Upper lobe of right lung (tissue), 1 donor: ENCODE measurements at places on chromosomes 12 and 14. TPM values are rescaled to one million over a fixed set of nuclear protein-coding genes. Genes with fewer than 3 reads are reported as not detected.

- no peaks in the 10 kb centered on the region for H3K36me3 ChIP-seq
- H3K27me3 ChIP-seq = no peaks in the 10 kb centered on the region
- no peak overlapping the region for H3K27ac ChIP-seq
- no peak overlapping the region for H3K4me3 ChIP-seq
- peaks cover 68% of the 10 kb centered on the region for H3K4me1 ChIP-seq
These were observed 129.3 kb upstream of the HIF1A start for GRCh38 chr14:61565836-61566536.

- H3K4me1 ChIP-seq = peaks cover 30% of the 10 kb centered on the region
- H3K27me3 ChIP-seq = no peaks in the 10 kb centered on the region
- no peak for DNase-seq
- peak overlapping the region; percentile 83 for H3K27ac ChIP-seq
- no peak overlapping the region for H3K4me3 ChIP-seq
- no peaks in the 10 kb centered on the region for H3K36me3 ChIP-seq
These were observed 28.6 kb upstream of the DICER1 start for GRCh38 chr14:95185767-95186392.

DNA sequence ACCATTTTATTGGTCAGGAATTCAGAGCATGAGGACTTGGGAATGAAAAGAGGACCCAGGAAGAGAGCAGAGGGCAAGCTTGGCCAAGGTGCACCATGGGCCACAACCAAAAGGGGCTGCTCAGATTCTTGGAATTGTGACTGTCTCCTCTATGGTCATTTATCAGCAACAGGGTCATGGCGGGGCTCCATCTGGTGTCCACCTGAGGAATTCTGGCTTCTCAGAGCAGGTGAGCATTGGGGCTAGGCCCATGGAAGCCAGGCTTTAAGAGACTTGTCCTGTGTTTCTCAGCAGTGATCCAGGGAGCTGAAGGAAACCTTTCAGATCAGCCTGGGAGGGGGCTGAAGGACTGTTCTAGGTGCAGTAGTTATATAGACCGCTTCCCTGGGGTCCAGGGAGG, 2.6 kb upstream of the RIN3 start:
- H3K4me1 ChIP-seq = peaks cover 33% of the 10 kb centered on the region
- no peak overlapping the region for H3K4me3 ChIP-seq
- no peak for DNase-seq
- peak overlapping the region; percentile 9 for H3K27ac ChIP-seq
- no peaks in the 10 kb centered on the region for H3K27me3 ChIP-seq

The ATP5MC2 gene
- total RNA-seq = 236 TPM

The CAPZA3 gene
- total RNA-seq = not detected

DNA sequence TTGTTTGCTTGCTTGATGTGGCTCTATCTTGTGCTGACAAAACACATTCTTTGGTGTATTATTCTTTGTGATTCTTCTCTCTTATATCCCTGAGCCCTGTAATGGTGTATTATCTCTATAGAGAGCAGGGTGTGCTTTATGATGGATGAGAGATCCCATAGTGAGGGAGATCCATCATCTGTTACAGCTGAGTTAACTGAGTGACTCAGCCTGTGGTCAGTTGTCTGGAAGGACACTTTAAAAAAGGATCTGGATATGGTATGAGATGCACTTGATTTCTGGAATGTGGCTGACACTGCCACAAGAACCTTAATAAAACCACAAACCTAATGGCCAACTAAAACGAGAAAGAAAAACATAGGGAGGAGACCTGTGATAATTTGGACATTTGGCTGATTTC, 461.4 kb upstream of the SYT1 start:
- H3K36me3 ChIP-seq = no peaks in the 10 kb centered on the region
- H3K27me3 ChIP-seq = no peaks in the 10 kb centered on the region
- no peak overlapping the region for H3K4me3 ChIP-seq
- no peak for DNase-seq

The KCNC2 gene
- not detected for total RNA-seq
